Right renal cortex interstitium (tissue), 3 donors: ENCODE measurements at places on chromosomes 1 and 21. TPM values are rescaled to one million over a fixed set of nuclear protein-coding genes. Genes with fewer than 3 reads are reported as not detected.

The C21orf58 gene
- 8.1 TPM for polyA plus RNA-seq

The CAPZB gene
- polyA plus RNA-seq = 244 TPM

The OR2T29 gene
- polyA plus RNA-seq = not detected

The HAX1 gene
- polyA plus RNA-seq = 81.7 TPM

The C1orf185 gene
- not detected for polyA plus RNA-seq
